ENCODE measurements at places on chromosomes 2 and 18. TPM values are rescaled to one million over a fixed set of nuclear protein-coding genes. Genes with fewer than 3 reads are reported as not detected.

DNA sequence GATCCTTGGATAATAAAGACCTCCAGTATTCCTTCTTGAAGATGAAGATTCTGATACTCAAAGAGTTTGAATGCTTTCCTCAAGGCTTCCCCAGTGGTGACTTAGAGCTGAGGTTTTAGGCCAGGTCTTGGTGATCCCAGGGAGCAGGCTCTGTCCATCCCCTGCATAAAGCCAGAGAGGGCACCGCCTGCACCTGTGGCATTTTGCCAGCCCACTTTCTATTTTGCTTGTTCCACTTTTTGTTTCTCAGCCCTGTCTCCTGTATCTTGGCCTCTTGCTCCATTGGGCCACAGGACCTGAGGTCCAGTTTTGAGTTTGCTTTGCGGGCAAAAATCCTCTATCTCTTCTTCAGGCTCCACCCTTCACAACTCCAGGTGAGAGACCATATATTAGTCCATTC lies 6.7 kb upstream of the SCYGR1 start:
- no peak for DNase-seq

PSMD1 gene
- polyA plus RNA-seq = 27.8 TPM

DNA sequence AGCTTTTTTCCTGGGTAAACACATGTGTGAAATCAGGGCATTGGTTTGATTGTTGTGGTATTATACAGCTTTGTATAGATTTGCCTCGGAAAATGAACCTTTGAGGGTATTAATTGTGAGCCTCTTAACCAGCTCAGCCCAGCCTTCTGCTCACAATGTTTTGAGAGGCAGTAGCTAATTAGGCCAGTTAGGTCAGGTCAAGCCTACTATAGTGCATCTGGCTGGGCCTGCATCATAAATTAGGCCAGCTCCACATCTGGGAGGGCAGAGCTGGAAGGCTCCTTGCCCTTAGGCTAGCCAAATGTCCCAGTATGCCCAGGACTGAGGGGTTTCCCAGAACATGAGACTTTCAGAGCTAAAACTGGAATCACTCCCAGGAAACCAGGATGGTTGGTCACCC lies 43.0 kb downstream of the LRATD1 start:
- no peak for DNase-seq

- DNase-seq = no peak
These were observed 16.2 kb downstream of the GALM start for GRCh38 chr2:38682008-38682575.

- DNase-seq = no peak
These were observed 4.6 kb downstream of the MAP3K20 start for GRCh38 chr2:173079973-173080860.

IL1RL1 gene
- polyA plus RNA-seq = 6.9 TPM

DNA sequence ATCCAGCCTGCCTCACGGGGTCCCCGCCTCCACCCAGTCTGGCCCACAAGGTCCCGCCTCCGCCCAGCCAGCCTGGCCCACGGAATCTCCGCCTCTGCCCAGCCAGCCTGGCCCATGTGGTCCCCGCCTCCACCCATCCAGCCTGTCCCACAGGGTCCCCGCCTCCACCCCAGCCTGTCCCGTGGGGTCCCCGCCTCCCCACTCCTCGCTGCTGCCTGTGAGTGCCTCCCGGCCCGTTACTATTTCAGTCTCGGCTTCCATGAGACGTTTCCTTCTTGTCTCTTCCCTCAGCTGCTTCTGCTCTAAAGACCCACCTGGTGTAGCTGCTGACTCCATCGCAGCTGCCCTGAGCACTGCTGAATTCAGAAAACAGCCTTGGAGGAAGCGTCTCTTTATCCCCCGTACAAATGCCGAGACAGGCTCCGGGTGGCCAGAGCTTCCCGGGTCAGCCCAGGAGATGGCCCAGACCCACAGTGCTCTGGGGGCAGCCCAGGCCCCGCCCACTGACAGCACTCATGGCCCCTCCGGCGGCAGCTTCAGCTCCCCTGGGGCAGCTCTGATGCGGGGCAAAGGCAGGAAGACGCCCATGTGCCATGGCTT lies 69.8 kb downstream of the NFATC1 start:
- no peak for DNase-seq

DNA sequence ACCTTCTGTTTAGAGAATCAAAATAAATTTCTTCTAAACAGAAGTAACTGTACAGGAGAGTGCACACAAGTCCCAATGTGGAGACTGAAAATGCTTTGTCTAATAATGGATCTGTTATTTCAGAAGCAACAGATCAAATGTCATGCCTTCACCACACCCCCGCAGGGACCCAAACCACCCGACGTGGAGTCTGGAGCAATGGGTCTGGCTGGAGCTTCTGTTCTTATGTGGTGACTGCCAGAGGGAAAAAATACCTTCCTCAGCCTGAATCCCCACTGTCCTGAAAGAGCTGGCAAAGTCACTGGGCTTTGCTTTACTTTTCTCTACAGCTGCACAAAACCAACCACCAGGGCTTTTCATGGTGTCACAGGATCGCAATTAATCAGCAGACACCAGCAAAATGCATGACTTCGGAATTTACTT lies 119.0 kb upstream of the ZFP36L2 start:
- no peak for DNase-seq

DNA sequence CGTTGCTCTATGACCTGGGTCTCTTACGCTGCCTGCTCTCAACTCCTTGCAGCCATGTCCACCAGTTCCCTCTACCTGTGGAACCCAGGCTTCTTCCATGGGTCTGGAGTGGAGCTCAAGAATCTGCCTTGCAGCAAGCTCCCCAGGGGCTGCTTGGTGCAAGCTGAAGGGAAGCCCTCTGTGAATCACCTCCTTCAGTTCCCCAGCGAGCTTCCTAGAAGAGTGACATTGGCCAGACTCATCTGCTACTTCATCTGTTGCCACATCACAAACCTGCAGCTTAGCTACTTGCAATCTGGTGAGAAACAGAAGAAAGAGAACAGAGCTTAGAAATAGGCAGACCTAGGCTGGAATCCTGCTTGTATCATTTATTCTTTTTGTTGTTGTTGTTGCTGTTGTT lies 9.8 kb upstream of the EFR3B start:
- no peak for DNase-seq

CXCR1 gene
- polyA plus RNA-seq = 0.20 TPM

CD8B gene
- not detected for polyA plus RNA-seq

GRCh38 chr18:7772510-7772888 lies 205.4 kb downstream of the PTPRM start:
- DNase-seq = no peak

GRCh38 chr18:55861266-55861665 lies 273.3 kb upstream of the TCF4 start:
- no peak for DNase-seq

DNA sequence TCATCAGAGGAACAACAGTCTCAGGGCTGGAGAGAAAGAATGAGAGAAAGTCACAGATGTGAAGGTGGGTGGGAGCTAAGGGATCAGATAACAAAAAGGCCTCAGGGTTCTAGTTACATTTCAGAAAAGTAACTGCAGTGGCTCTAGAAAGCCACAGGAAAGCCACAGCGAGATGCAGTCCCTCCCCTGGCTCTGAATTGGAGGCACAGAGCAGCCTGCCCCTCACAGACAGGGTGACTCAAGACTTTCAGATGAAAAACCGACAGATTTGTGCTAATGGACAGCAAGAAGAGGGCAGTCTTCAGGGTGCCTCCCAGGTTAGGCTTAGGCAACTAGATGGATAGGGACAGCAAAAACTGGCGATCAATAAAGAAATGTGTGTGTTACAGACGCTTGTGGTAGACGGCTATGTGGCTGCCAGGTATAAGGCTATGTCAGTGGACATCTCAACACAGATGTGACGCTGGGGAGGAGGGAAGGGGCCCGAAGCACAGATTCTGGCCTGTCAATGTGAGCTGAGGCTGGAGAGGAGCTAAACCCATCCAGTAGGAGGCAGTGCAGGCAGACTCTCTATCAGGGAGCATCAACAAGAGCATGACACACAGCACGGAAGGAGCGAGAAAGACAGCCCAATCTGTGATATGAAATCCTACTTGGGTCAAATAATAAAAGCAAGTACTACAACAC lies 26.2 kb downstream of the UNC50 start:
- DNase-seq = no peak

GRCh38 chr2:68693951-68694350 lies 40.7 kb upstream of the ARHGAP25 start:
- no peak for DNase-seq

- DNase-seq = no peak
These were observed 30.1 kb upstream of the LYPD6B start for GRCh38 chr2:149008381-149008780.

GRCh38 chr2:219250049-219250781 lies 2.8 kb upstream of the TUBA4B start:
- no peak for DNase-seq

IL36A gene
- polyA plus RNA-seq = not detected

- no peak for DNase-seq
These were observed 138.6 kb upstream of the CDCA7 start for GRCh38 chr2:173216051-173216450.

ASTL gene
- not detected for polyA plus RNA-seq

DNA sequence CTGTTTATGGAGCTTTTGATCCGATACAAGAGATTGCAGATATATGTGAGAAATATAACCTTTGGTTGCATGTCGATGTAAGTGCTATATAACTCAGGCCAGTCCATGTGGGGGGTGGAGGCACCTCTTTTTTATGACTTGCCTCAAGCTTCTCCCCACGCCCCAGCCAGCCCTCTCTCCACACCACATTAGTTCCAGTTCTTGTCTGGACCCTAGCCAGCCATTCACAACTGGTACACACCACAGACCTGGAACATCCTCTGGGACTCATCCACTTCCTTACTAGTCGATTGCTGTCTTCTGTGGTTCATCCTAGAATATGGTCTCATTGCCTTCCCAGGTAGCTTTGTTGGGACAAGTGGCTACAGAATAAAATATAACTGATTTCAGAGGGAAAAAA lies 31.0 kb downstream of the GAD1 start:
- DNase-seq = no peak

COL6A3 gene
- polyA plus RNA-seq = 54.5 TPM

- DNase-seq = no peak
These were observed 368.6 kb upstream of the TFPI start for GRCh38 chr2:187922846-187923245.

CCDC85A gene
- polyA plus RNA-seq = not detected

GRCh38 chr18:61435064-61435652 lies 101.9 kb downstream of the CDH20 start:
- DNase-seq = no peak

GRCh38 chr2:15031745-15032240 lies 399.3 kb downstream of the LRATD1 start:
- no peak for DNase-seq

DNA sequence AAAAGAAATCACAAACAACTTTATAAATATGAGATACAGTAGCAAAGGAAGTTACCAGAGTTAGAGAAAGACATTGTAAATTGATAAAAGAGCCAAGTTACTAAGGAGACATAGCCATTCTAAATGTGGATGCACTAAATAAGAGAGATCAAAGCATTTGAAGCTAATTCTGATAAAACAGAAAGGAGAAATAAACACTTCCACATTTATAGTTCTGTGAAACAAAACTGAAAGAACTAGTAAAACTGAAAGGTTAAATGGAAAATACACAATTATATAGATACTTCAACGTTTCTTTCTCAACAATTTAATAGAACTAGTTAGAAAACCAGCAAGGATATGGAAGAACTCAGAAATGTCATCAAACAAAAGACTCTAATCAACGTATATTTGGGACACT lies 309.0 kb upstream of the CDH2 start:
- DNase-seq = no peak

DCDC2C gene
- polyA plus RNA-seq = 2.4 TPM

DNA sequence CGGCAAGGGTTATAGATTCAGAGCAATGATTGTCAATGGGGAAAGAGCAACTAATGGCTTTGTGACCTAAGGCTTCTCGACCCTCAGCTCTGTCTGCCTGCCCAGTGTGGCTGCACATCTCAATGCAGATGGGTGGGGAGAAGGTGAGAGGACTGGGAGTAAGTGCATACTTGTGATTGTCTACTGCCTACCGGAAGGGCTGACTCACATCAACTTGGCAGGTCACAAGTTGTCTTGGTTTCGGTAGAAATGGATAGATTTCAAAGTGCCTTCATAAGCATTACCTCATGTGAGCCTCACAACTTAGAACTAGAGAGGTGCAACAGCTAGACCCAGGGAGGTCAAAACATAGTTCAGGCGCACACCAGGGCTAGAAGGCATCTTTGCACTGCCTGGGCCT lies 29.4 kb downstream of the STAT1 start:
- DNase-seq = no peak

MGAT4A gene
- polyA plus RNA-seq = 18.4 TPM

GRCh38 chr2:171718720-171719119 lies 31.5 kb downstream of the DYNC1I2 start:
- DNase-seq = no peak

DNA sequence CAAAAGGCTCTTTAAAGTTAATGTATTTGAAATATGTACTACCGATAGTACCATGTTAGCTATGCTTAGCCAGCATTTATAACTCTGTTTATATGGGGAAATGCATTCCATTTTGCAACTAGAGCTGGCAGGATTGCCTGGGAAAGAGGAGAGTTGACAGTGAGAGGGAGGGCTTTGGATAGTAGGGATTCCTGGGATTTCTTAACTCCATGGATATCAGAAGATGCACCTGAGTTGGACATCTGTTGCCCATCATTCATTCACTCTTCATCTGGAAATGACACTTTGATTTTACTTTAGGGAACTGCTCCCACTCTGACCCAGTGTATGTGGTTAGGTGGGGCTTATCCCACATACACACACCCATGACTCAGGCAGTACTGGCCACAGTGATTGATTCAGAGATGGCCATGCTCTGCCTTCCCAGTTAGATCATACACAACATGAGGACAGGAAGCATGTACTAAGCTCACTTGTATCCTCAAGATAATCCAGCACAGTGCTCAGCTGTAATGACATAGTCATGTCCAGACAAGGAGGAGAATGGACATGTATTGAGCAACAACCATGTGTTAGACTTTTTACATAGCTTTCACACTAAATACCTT lies 248.8 kb downstream of the MREG start:
- no peak for DNase-seq

DNA sequence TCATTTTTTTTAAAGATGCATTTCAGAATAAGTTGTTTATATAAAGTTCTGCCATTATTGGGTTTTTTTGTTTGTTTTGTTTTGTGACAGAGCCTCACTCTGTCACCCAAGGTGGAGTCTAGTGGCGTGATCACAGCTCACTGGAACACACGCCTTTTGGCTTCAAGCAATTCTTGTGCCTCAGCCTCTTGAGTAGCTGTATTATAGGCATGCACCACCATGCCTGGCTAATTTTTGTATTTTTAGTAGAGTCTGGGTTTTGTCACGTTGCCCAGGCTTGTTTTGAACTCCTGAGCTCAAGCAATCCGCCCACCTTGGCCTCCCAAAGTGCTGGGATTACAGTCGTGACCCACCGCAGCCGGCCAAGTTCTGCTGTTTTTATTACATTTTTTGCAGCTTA lies 72.3 kb downstream of the R3HDM1 start:
- no peak for DNase-seq

ITGAV gene
- 27.9 TPM for polyA plus RNA-seq

- DNase-seq = no peak
These were observed 31.2 kb upstream of the NTSR2 start for GRCh38 chr2:11701206-11701605.

DNA sequence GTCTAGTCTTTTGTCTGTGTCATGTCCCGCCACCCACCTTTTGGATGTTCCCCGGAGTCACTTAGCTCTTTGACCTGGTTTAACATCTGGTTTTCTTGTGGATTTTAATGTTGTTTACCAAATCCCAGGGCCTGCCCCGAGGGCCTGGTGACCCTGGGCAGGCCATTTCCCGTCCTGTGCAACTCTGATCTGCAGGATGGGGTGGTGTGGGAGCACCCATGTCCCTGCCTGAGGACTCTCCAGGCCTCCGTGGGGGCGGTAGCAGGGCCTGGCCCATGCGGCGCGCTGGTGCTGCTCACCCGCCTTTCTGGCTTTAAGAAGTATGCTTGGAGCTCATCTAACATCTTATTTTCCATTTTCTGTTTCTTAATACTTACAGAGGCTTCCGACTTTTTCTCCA lies 10.7 kb downstream of the RAMP1 start:
- no peak for DNase-seq

Measured in aorta (tissue), 5 donors.